ENCODE measurements at places on chromosomes 12 and 14.

- no peak for DNase-seq
Observed at GRCh38 chr12:56699020-56699661, 11.1 kb upstream of the PTGES3 start.

GRCh38 chr12:88985011-88985410 is 367.3 kb downstream of the DUSP6 start:
- DNase-seq, result no peak

DNA sequence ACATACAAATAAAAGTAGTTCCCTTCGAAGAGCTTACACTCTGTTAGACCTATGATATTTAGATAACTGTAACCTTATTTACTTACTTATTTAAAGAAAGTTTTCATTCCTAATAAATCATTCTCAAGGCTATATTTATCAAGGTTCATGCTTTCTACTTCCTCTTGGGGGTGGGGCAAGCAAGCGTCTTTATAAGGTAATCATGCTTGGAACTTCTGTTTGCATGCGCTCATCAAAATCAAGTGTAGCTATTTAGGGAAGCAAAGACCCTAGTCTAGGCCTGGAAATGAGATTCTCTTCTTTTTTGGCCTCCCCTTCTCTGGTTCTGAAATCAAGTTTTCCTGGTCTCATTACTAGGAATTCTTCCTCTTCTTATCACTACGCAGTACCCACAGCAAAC is 766 bp downstream of the RERG start:
- DNase-seq, result no peak

- no peak for DNase-seq
Observed at GRCh38 chr14:77738559-77739250, 22.3 kb downstream of the SNW1 start.

DNA sequence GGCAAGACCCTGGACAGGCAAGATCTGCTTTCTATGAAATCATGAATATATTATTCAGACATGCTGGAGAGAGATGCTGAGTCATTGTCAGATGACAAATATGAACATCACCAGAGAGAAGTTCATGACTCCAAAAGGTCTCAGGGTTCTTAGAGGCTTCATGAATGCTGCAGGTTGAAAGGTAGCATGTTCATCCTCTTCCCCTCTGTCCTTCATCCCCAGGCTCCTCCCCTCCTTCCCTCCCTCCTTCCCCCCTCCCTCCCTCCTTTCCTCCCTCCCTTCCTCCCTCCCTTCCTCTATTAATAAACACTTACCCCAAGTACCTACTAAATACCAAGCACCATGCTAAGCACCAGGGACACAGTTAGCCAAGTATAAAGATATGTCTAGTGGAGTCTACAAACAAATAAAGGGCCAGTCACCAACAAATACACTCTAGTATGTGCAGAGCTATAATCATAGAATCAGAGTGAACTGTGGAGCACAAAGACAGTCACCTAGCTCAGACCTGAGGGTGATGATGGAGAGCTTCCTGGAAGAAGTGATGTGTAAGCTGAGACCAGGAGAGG is 46.2 kb downstream of the RPH3A start:
- DNase-seq, result no peak

DNA sequence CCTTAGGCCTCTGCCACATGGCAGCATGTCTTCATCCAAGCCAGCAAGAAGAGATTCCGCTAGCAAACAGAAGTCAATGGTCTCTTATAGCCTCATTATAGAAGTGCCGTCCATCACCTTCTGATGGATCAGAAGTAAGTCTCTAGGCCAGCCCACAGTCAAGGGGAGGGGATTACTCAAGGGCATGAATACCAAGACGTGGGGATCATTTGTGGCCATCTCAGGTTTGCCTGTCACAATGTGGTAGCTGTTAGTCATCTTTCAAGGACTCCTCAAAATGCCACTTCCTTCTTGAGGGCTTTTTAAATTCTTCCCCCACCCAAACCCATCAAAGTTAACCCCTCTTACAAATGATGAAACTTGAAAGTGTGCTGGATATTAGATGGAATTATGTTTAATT is 8.1 kb upstream of the ADCY6 start:
- DNase-seq, result no peak

DNA sequence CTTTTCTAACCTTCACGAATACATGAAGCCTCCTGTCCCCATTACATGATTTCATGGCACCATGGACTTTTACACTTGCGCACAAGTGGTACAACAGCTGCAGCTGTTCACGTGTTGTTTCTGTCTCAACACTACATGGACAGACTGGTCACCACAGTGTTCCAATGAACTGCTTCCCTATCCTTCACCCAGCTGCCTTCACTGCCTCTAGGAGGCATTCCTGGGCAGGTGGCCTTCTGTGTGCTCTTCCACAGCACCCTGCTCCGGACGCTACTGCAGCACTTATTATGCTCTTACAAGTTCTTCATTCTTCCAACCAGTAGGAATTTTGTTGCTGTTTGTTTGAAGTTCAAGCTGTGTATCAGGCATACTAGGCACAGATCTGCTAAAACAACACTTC is 1.5 kb downstream of the MTERF2 start:
- DNase-seq, result no peak

GRCh38 chr14:84750763-84751554 is 779.0 kb upstream of the FLRT2 start:
- DNase-seq, result no peak

GRCh38 chr14:64279704-64280668 is 14.2 kb downstream of the ESR2 start:
- no peak for DNase-seq

GRCh38 chr12:132587781-132588180 is 22.6 kb downstream of the LRCOL1 start:
- DNase-seq, result no peak

DNA sequence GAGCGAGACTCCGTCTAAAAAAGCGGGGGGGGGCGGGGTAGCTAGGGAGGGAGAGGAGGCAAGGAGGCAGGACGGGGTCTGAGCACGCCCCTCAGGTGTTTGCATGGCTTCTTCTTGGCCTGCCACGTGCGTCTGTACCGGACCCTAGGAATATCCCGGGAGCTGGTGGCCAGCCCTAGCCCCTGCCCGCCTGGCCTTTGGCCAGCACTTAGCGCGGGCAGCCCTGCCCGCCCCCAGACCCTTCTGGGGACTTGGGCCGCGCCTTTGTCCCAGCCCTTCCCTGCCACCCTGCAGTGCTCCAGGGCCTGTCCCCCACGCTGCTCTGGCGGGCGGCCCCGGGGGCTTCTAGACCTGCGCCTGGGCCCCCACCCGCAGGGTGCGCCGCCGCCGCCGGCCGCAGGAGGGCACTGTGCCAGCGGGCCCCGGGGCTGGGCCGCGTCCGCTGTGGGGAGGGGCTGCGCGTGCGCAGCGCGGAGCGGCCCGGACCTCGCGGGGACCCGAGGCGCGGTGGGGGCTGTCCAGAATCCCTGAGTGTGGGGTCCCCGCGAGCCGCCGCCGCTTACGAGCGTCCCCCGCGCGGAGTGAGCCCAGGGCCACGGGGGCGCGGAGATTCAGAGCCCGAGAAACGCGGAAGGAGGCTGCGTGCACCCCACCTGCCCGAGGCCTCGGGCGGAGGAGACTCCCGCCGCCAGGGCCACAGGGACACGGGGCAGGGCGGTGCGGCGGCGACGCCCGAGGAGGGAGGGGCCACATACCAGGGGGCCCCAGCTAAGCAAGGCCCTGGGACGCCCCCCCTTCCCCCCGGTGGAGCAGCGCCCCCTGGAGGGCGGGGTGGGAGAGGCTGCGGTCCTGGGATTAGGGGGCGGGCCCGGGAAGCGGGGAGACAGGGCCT is 21.0 kb downstream of the SLC25A29 start:
- DNase-seq, result peak; percentile 68

GRCh38 chr14:36591482-36591881 is 9.1 kb upstream of the NKX2-8 start:
- no peak for DNase-seq

DNA sequence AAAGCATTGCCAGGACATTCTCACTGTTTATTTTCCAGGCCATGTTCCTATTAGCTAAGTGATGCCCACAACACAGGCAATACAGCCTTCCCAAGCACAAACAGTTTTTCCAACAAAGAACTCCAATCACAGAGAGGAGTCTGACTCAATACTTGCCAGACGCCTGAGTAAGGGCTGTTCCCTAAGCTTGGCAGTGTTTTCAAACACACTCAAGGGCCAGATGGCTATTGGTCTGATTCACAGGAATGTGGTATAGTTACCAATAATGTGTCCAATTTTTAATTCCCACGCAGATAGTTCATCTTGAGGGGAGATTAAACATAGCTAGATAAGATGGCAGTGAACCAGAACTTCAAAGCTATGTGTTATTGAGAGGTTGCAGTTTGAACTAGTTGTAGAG is 381.0 kb downstream of the SNAPC1 start:
- DNase-seq, result no peak

DNA sequence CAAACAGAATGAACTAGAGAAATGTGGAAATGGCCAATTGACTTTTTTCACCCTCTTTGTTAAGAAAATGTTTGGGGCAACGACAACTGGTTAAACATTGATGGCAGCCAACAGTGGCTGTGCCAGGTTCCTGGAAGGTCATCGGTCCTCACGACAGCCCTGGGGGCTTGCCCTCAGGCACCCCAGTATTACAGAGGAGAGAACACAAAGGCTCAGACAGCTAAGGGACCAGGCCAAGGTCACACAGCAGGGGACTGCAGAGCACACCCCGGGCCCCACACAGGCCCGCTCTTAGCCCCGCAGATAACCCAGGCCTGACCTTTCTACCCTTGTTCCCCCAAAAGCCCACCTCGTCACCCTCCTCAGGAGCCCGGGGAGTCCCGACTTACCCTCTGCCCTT is 1.3 kb downstream of the TRPV4 start:
- no peak for DNase-seq

DNA sequence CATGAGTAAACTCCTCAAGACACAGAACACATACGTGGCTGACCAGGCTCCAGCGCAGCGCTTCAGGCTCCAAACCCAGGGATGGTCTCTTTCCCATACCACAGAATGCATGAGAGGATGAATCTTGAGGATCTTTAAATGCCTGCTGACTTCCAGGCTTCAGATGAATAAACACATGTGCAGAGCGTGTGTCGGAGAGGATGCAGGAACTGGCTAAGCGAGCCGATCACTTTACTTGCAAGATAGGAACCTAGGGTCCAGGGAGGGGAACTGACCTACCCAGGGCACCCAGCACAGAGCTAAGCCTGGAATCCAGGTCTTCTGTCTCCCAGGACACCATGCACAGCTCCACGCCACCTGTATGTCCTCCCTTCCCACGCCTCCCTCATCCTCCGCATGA is 209.8 kb downstream of the BCL11B start:
- no peak for DNase-seq

- DNase-seq, result no peak
Observed at GRCh38 chr12:69509308-69509736, 39.1 kb downstream of the FRS2 start.

DNA sequence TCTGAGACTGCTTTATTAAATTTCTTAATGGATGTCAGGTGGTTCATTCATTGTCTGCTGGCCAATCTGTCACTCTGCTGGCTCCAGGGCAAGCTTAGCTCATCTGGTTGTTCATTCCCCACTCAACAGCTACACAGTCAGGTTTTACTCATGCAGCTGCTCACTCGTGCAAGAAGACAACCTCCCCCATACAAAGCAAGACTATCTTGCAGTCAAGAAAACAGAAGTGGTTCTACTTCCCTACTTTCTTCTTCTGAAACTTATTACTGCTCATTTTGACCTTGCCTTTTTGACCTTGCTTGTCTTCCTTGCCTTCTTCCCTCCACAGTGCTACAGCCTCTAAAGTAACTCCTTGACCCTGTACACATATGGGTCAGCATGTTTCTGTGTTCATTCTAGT is 277.9 kb downstream of the SSPN start:
- DNase-seq, result peak; percentile 46

DNA sequence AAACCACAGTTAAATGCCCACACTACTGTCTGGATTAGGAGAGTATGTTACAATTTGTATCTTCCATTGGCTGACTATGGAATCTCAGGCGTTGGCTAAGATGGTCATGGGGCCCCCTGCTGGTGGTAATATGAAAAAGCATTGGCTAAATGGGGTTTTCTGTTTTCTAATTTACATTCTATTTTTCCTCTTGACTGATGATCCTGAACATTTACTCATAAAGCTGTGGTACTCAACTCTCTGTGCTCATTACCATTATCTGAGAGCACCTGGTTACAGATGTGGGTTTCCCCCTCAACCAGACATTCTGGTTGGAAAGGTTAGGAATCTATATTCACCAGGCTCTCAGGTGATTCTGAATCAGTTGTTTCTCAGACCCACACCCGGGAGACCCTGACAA is 64.8 kb downstream of the WSCD2 start:
- peak; percentile 12 for DNase-seq

GRCh38 chr12:101634724-101635123 is 40.0 kb downstream of the MYBPC1 start:
- no peak for DNase-seq

DNA sequence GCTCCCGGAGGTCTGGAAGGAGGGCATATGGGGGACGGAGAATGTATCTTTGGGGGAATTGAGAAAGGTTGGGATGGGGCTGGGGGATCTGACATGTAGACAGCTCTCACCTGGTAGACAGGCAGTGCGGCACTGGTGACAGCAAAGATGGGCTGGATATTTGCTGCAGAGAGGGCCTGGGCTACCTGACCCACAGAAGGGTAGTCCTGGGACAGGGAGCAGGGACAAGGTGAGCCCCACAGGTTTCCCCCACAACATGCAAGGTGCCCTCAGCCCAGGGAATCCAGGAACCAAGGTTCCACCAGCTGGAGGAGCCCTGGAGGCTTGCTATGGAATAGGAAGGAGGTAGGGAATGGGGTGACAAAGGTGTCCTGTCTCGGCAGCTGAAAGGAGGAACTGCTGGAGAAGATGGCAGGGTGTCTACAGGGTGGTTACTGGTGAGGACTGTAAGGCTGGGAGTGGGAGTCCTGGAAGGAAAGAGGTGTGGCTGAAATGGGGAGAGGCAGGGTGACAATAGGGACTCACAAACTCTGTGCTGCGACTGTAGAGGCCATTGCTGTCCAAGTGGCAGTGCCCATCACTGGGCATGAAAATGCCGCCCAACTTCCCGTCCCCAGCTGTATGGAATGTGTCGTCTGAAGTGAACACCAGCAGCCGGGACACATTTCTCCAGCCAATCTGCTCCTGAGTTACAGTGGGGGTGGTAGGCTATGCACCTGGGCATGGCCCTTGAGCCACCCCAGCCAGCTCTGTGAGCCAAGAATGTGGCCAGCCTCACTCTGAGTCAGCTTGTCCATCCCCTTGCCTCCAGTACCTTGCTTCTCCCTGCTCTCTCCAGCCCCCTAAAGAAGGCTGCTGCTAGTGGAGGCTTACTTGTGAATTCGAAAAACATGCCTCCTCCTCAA is 11.3 kb downstream of the ITGB7 start:
- no peak for DNase-seq

DNA sequence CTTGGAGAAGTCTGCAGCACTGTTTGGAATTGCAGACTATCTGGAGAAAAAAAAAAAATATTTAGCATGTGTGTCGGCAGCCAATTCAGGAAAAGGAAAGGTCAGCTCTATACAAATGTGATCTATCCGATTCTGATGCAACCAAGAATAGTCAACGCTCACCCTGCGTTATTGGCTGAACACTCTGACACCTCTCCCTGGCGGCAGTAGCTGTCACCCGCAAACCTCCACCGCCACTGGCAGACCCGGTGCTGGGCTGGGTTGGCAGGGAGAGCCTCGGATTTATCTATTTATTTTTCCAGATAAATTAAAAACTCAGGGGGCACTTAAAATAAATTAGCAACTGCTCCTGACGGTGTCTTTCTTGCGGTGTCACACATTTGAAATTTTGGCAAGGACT is 409.7 kb downstream of the VRK1 start:
- no peak for DNase-seq

- DNase-seq, result no peak
Observed at GRCh38 chr14:74637178-74637550, 25.1 kb upstream of the LTBP2 start.

- DNase-seq, result no peak
Observed at GRCh38 chr12:51917746-51918453, 10.6 kb downstream of the ACVRL1 start.

All from T-helper 1 cell (primary cell).